GM12892 (cell line): ENCODE measurements at places on chromosomes 12 and 14.

- DNase-seq = no peak
Measured at GRCh38 chr14:105525861-105526775, at the start of gene TMEM121. TMEM121 (plus strand) TSS chr14:105526583; CDS start chr14:105528835, 2,252 bp downstream.

GRCh38 chr12:128737292-128737966, 86.3 kb downstream of the SLC15A4 start:
- DNase-seq = no peak

GRCh38 chr12:82952946-82953345, 266.2 kb downstream of the TMTC2 start:
- no peak for DNase-seq

- DNase-seq = no peak
Measured at GRCh38 chr12:47823422-47824086, 3.9 kb upstream of the HDAC7 start.

DNA sequence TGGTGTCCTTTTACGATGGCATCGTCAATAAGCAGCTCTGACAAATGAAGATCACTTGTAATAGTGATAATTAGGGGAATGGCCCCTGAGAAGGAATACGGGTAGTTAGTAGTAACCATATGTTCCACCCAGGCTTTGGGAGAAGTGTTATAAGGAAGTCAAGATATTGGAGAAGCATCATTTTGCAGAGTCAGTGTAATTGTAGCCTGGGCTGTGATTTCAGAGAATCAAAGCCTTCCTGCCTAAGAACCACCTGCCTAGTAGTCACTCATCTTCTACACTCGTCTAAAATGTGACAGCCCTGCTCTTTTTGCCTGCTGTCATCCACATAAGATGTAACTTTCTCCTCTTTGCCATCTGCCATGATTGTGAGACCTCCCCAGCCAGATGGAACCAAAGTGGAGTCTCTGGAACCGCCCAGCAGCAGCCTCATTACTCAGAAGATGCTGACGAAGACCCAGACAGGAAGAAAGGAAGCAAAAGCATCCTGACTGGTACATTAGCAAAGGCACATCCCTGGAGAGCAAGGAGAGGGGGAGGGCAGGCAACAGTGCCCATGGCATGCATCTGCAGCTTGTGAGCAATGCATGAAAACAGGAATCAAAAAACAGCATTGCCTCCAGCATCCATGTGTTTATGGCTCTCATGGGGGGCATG, 12.6 kb upstream of the EDDM3A start:
- no peak for DNase-seq

- DNase-seq = no peak
Measured at GRCh38 chr12:48038085-48038484, 33.8 kb upstream of the COL2A1 start.

GRCh38 chr12:19496219-19496878, 57.1 kb downstream of the AEBP2 start:
- DNase-seq = no peak

DNA sequence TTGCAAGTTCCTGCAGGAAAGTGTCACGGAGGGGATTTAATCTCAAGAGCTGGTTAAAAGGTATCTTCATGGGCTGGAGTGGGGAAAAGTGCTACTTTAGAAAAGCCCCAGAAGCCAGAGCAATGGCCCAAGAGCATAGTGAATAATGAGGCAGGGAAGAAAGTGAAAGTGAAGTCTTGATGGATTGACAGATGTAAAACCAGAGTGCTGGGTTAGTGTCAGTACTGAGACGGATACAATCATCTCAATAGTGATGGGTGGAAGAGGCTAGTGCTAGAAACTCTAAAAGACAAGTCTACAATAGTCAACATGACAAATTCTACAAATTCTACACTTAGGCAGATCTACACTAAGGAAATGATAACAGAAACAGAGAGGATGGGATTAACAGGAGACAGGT, 68.1 kb downstream of the CIT start:
- DNase-seq = no peak

- DNase-seq = no peak
Measured at GRCh38 chr12:118582863-118583262, 206.5 kb downstream of the SUDS3 start.

DNA sequence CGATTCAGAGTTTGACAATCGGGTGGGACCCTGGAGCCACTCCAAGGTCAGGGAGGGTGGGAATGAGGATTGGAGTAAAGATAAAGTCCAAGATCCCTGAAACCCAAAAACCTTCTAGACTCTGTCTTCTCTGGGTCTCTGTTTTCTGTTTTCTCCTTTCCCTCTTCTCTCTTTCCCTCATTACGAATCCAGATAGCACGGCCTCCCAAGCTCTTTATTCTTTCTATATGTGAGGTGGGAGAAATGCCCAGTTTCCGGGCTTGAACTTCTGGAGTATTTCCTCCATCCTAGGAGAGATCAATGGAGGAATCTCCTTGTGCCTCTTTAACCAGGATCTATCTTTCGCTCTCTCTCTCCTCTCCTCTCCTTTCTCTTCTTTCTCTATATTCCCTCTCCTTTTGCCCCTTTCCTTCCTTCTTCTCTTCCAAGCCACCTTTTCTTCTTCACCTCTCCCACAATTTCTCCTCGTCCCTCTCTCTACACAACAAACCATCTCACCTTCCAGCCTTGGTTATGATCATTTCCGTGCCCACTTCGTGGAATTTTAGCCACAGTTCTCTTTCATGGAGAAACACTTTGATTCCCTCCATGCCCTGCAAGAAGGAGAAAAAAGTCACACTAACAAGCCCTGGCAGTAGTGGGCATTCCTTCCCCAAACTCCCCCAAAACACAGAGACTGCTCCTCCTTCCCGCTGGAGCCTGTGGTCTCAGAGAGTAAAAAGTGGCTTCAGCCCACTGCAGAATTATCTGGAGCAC, 4.4 kb downstream of the TBX5 start:
- DNase-seq = no peak

- no peak for DNase-seq
Measured at GRCh38 chr14:67533754-67534085, 630 bp downstream of the PLEKHH1 start.

- no peak for DNase-seq
Measured at GRCh38 chr12:30043151-30043847, 259.6 kb upstream of the TMTC1 start.

- peak; percentile 95 for DNase-seq
Measured at GRCh38 chr14:95515596-95516552, 576 bp downstream of the SYNE3 start.

DNA sequence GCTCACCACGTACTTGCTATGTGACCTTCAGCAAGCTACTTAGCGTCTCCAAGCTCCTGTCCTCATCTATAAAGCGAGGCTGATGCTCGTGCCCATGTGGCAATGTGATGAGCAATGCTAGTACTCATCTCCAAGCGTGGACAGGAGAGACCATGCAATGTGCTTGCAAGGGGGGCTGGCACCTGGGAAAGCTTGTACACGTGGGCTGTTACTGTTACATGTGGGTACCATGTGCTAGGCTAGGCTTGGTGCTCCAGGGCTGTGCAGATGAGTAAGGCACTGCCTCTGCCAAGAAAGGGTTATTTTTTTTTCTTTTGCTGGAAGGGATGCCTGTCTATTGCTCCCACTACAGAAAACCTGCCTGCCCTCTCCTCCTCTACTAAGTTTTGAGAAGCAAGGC, 46.6 kb downstream of the TSPAN11 start:
- DNase-seq = no peak

DNA sequence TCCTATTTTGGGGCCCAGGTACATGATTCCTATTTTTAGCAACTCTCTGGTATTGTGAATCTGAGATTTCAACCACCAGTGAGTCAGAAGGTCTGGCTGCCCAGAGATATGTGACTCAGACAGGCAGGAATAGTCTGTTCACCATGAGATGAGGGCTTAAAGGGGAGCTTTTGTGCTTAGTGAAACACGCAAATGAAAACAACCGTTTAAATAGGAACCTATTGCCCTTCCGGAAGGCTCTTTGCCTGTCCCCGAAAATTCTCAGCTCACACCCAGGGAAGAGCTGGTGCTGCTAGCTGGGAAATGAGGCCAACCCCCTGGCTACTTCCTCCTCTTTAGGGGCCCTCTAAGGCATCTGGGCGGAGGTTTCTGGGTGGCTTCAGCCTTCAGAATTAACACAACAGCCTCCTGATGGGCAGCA, 283.6 kb downstream of the CACNA1C start:
- no peak for DNase-seq

DNA sequence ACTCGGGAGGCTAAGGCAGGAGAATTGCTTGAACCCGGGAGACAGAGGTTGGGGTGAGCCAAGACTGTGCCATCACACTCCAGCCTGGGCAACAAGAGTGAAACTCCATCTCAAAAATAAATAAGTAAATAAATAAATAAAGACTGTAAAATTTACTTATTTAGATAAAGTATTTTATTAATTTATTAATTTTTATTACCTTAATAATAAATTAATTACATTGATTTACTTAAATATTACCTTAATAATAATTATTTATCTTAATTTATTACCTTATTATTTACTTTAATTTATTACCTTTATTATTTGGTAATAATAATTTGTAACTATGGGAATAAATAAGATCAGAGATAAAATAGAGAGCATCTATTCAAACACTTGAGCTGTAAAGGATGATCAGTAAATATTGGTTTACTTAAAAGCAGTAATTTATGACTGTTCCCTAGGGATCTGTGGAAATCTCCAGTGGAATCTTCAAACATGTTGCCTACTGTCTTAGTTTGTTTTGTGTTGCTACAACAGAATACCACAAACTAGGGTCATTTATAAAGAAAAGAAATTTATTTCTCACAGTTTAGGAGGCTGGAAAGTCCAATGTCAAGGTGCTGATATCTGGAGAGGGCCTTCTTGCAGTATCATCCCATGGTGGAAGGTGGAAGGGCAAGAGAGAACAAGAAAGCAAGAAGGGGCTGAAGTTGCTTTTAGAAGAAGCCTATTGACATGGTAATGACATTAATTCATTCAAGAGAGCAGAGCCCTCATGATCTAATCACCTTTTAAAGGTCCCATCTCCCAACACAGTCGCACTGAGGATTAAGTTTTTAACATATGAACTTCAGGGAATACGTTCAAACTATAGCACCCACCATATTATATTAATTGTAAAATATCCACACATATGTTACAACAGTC, 37.1 kb downstream of the SOCS2 start:
- no peak for DNase-seq

GRCh38 chr12:22121224-22121623, 75.2 kb downstream of the CMAS start:
- DNase-seq = no peak

DNA sequence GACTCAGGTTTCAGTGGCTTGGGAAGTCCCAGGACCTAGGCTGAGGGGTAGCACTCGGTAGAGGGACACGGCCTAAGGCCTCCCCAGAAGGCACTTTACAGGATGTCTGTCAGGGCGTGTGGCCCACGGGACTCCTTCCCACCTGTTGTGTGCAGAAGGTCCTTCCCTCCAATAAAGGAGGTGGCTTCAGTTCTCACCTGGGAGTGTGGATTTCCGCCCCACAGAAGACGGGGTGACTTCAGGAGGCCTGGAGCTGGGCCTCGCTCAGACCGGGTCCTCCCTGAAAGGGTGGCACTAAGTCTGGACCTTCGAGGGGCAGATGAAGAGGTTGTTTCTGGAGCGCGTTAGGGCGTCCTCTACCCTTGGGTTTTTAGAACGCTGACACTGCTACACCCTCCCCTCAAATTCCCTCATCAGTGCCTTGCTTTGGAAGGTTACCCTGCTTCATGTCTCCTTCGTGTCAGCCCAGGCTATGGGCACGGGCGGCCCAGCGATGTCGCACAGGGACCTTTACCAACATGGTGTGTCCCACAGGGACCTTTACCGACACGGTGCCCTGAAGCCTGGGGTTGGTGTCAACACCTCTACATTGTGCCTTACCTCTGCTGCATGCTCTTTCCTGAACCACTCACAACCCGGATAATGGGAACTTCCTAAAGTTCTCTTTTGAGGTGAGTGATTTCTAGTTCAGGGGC, 7.1 kb downstream of the SLC6A12 start:
- no peak for DNase-seq

GRCh38 chr14:100155049-100155621, 4.3 kb downstream of the DEGS2 start:
- no peak for DNase-seq

DNA sequence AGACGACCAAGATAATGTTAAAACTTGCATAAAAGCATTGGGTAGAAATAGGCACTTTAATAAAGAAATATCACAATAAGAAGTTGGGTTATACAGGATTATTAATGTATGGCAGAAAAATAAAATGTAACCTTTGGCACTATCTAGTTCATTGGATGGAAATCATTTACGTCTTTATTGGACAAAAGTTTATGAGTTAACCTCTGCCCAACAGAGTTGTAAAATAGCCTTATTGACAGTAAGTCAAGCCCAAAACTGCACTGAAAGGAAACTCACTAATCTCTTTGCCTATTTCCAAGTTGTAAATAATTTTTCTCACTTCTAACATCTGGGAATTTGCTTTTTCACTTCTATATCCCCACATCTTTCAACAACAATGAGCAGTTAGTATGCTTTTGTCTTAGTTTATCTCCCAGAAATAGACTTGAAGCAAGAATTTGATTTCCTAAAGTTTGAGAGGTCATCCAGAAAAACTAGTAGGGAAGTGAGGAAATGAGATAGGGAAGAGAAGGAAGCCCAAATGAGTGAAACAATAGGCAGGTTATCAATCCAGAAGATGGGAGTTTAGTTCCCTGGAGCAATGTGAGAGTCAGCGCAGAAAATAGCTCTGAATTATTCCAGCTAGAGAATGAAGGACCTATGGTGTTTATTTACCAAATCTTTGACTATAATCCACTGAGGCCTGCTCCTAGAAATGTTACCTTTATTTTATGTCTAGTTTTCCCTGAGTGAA, 434.8 kb downstream of the CCER1 start:
- DNase-seq = no peak

DNA sequence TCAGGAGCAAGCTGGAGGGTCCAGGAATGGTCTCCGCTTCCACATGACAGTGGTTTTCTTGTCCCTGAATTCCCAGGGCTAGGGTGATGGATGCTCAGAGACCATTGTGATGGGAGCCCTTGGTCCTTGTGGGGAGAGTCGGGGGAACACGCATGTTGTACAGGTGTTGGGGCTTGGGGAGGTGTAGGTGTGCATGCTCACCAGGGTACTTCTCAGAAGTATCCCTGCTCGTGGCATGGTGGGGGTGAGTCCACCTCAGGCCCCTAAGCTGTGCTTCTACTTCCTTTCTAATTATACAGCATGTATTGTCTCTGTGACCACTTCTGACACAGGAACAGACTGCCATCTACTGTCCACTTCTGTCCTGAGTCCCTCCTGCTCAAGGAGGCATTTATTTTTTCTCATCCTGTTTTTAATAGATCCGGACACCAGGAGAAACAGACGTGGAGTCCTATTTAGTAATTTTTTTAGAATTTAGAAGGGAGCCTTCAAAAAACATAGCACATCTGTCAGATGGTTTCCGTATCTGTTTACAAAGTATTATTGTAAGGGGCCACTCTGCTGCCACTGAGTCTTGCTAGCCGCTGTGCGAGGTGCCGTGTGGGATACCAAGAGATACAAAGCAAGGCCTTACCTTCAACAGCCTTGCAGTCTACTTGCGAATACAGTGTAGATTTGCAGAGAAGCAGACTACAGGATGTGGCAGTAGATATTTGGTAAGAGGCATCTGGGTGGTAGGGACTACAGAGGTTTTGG, 10.5 kb downstream of the NTF3 start:
- no peak for DNase-seq

DNA sequence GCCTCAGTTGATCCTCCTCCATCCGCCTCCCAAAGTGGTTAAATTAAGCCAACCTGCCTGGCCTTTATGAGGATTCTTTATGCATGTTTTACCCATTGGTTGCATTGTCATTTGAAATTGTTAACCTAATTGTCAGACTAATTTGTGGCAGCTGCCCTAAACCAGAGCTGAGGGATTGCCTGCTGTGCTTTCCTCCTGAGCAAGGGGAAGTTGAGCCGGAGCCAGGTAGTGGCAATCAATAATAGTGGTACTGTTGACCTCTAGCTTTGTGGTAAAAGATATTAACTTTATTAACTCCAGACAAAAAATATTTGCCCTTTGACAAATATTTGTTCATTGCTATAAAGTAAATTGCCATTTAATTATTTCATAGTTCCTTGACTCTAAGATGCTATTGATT, 5.6 kb upstream of the HEBP1 start:
- DNase-seq = no peak
